ENCODE measurements at places on chromosomes 2 and 18.

DNA sequence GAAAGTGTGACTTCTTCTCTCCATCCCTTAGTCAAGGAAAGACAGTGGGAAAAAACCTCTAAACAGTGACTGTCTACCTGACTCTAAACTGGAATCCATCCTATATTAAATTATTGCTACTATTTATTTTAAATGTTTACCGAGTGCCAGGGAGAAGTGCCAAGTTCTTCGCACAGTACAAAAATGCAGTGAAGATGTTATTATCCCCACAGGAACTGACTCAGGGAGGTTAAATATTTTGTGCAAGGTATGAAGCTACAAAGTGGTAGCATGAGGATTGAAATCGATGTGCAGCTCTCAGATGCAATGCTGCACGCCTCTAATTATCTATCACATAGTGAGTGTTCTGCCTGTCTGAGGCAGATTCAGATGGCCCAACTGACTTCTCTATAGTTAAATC, 91.1 kb downstream of the MEP1B start:
- no peak for DNase-seq

- DNase-seq, result no peak
Observed at GRCh38 chr2:164746713-164747112, 94.9 kb downstream of the COBLL1 start.

DNA sequence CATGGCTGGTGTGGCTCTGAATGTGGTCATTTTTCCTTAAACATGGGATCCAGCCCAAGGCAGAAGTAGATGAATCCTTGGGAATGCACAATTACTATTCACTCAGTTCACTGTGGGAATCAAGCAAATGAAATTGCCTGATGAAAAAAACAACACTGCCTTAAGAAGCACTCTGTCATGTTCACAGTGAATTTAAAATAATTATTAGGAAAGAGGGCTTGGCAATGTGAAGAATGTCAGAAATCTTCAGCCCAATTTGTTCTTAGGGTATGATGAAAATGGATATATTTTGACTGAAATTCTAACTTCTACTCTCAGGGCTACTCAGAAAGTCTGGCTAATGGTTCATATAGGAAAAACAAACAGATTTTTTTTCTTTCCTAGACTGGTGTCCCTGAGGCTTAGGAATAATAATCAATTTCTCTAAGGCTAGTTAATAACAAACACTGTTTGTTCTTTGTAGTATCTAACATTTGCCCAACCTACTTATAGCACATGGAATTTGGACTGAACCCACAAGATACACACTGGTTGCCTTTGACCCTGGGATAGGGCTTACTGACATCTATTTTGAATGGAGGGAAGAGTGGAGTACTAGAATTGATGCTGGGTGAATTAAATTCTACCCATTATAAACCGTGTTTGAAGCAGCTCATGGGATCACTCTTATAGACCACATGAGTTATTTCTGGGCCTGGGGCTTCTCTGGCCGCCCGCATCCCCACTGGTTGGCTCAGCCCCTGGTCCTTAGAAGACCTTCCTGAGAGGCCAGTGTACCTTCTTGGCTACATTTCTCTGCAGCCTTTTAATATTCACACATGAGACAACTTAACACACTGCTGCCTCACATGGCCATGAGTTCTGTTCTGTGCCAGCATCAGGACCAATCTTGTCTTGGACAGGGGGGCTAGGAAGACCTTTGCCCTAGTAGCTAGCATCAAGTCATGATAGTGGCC, 8.3 kb upstream of the MRPL33 start:
- no peak for DNase-seq

- no peak for DNase-seq
Observed at GRCh38 chr2:226798422-226799210, 1.0 kb downstream of the IRS1 start.

DNA sequence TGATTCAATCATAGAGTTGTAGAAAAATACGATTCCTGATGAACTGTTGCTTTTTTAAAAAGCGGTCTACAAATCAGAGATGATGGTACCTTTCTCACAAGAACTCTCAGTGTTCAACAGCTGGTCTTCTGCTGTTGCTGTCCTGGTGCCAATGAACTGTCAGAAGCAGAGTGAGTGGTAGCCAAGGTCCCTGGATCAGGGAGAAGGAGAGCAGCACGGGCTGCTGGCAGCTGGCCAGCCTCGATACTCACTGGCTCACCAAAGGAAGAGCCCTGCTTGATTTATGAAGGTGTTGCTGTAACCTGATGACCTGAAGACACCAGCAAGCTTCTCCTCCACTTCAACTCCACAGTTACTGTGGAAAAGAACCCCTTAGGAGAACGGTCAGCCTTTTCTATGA, 300.8 kb upstream of the SOX11 start:
- no peak for DNase-seq

DNA sequence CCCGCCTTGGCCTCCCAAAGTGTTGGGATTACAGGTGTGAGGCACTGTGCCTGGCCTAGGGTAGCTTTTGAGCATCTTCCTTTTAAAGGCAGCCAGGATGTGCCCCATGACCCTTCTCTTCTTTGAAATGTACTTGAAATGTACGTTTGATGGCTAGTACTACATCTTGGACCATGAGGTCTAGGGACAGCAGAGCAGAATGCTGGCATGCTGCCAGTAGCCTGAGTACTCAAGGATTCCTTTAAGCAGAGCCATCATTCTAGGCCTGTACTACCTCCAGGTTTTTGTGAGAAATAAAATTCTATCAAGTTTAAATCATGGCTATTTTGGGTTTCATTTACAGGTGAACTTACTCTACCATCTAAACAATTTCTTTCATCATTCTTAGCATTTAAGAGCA, 2.9 kb upstream of the EML6 start:
- no peak for DNase-seq

DNA sequence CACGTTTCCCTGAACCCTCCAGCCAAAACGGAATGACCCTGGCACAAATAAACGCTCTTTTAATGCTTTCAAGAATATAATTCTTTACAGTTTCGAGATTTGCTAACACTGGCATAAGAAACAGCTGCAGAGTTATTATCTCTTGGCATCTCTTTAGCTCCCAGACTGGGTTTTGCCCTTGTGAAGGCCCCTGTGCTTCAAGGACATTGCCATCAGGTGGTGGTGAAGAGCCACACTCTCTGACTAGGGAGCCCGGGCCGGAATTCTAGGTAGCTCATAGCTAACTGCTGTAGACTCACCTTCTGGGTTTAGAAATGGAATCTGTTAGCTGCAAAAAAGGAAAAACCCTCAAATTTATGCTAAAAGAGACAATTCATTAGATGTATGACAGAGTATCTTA, 13.3 kb upstream of the GALNT14 start:
- DNase-seq, result no peak

DNA sequence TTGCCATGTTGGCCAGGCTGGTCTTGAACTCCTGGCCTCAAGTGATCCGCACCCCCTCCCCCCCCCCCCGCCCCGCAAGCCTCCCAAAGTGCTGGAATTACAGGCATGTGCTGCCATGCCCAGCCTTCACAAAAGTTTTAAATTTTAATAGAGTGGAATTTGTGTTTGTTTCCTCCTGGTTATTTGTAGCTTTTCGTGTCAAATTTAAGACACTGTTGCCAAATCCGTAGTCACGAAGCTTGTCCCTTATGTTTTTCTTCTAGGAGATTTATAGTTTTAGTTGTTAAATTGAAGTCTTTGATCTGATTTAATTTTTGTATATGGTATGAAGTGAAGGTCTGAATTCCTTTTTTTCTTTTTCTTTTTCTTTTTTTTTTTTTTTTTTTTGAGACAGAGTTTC, 14.7 kb downstream of the ZNF236 start:
- DNase-seq, result no peak

DNA sequence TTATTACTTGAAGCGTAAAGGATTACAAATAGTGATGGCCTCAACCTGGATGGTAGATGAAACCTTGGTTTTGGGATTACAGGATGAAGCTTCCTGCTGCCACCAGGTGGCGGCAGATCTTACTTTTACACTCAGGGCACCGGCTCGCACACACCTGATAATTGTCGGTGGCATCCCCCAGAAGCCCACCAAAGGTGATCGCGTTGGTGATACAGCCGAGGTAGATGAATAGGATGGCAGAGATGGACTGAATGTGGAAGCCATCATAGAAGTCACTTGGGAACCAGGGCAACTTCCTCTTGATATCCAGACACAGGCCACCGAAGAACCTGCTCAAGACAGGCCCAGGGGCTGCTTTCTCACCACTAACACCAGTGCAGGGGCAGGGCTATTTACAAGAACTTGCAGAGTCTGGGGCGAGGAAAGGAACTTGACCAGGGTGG, 51.8 kb downstream of the MTHFD2 start:
- no peak for DNase-seq

DNA sequence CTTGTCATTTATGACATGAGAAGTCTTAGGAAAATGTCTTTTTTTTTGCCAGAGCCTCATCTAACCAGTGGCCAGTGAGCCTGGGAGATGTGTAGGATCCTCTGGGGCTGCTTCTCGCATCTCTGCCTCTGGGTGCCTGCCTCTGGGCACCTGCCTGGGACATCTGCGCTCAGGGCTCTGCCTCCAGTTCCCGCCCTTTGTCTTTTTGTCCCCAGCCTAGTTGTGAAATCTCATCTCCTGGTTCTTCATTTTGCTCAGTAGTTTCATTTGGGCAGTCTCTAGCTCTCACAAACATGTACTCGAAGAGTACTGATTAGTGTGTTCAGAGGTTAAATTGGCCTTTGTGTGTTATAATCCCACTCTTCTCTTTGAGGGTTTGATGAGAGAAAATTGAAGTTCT, 92.0 kb downstream of the LTBP1 start:
- no peak for DNase-seq

DNA sequence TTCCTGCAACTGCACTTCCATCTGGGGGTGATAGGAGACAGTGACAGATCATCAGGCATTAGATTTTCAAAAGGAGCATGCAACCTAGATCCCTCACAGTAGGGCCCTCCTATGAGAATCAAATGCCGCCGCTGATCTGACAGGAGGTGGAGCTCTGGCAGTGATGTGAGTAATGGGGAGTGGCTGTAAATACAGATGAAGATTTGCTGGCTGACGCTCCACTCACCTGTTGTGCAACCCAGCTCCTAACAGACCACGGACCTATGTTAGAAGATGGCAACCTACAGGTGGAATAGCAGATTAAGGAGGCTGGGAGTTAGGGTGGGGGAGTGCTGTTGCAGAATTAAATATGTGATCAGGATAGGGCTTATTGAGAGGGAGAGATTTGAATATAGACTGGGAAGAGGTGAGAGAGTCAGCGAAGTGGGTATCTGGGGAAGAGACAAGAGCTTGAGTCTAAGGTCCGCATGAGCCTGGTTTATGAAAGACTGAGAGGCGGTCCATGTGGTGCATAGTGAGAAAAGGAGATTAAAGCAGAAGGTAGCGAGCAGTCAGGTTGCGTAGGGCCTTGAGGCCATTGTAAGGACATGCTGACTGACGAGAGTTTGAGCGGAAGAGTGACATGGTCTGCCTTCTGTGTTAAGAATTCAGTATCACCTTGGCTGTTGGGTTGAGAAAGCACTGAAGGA, 31.3 kb upstream of the TOGARAM2 start:
- DNase-seq, result no peak

GRCh38 chr2:207288628-207289027, 122.9 kb upstream of the KLF7 start:
- DNase-seq, result no peak

GRCh38 chr2:182375862-182376261, 51.0 kb downstream of the PDE1A start:
- DNase-seq, result no peak

GRCh38 chr2:181602017-181602416, 54.9 kb downstream of the CERKL start:
- DNase-seq, result no peak

DNA sequence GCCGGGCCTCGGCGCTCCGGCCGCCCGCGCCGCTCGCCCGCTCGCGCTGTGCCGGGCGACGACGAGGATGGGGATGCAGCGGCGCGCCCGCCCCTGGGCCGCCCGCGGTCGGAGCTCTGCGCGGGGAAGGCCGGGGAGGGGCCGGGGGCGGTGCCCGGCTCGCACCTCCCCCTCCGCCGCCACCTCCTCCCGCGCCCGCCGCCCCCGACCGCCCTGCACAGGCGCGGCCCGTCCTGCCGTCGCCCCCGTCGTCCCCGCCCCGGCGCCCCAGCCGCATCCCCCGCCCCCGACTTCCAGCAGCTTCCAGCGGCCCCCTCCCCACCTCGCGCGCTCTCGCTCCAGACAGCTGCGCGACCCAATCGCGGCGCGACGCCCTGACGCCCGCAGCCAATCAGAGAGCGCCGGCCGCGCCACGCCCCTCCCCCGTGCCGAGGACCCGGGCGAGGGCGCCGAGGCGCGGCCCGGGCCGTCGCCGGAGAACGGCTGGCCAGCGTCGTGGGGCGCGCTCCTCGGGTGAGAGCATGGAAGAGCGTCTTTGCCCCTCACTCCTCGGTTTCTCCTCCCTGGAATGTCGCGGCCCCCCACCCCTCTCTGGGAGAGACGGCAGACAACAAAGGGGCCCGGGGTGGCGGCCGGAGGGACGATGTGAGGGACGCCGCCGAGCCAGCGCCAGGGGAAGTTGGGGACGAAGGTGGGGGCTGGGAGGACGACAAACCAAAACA, at the start of gene MBOAT2:
Gene MBOAT2, minus strand, starts transcription at position 69 of the 722 bp plus-strand sequence. CDS start 70 bp downstream, outside the sequence.
- no peak for DNase-seq
